CD4-positive, alpha-beta memory T cell (primary cell): ENCODE measurements at places on chromosomes 16 and 17.

- no peak for DNase-seq
Observed at GRCh38 chr16:3792472-3793012, 75.2 kb upstream of the TRAP1 start.

GRCh38 chr16:83470416-83470815 is 337.4 kb upstream of the HSBP1 start:
- no peak for DNase-seq

DNA sequence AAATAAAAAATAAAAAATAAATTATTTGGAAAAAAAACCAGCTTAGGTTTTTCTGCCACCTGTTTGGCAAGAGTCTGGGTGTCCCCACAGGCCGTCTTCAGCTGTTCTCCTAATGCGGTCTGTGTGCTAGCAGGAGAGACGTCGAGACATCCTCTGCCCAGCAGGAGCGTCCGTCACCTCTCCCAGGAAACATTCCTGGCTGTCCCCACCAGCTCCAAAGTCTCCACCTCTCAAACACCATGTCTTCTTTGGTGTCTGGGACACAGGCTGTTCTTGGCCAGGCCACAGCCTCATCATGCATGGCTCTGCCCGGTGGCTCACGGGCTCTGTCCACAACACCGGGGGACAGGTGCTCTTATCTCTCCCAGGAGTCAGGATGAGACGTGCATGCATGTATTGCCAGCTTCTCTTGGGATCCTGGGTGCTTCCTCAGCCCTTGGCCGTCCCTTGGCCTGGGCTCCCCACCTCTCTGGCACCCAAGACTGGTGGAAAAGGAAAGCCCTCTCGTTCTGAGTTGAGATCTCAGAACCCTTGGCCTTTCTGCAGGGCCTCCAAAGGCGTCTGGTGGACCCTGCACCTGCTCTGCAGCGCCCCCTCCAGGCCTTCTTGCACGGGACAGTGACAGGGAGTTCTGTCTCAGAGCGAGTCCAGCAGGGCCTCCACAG is 84.9 kb upstream of the CBX4 start:
- peak; percentile 16 for DNase-seq

GRCh38 chr17:58476812-58477211 is 11.4 kb downstream of the HSF5 start:
- no peak for DNase-seq

DNA sequence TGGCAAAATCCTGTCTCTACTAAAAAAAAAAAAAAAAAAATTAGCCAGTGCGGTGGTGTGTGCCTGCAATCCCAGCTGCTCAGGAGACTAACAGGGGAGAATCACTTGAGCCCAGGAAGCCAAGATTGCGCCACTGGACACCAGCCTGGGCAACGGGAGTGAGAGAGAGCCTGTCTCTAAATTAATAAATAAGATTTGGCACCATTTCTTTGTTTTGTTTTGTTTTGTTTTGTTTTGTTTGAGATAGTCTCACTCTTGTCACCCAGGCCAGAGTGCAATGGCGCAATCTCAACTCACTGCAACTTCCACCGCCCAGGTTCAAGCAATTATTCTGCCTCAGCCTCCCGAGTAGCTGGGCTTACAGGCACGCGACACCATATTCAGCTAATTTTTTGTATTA is 9.4 kb upstream of the GAST start:
- DNase-seq, result no peak

- no peak for DNase-seq
Observed at GRCh38 chr17:29444589-29444988, 54.4 kb downstream of the TAOK1 start.

GRCh38 chr16:68767581-68767980 is 30.5 kb downstream of the CDH1 start:
- DNase-seq, result no peak

GRCh38 chr17:69060822-69061221 is at the start of gene ABCA9:
ABCA9 (minus strand) TSS chr17:69060927; CDS start chr17:69051126, 9,801 bp downstream.
- no peak for DNase-seq

GRCh38 chr16:21608639-21609328 is 9.4 kb downstream of the METTL9 start:
- no peak for DNase-seq

- DNase-seq, result no peak
Observed at GRCh38 chr17:58531122-58531521, 16.7 kb upstream of the MTMR4 start.

DNA sequence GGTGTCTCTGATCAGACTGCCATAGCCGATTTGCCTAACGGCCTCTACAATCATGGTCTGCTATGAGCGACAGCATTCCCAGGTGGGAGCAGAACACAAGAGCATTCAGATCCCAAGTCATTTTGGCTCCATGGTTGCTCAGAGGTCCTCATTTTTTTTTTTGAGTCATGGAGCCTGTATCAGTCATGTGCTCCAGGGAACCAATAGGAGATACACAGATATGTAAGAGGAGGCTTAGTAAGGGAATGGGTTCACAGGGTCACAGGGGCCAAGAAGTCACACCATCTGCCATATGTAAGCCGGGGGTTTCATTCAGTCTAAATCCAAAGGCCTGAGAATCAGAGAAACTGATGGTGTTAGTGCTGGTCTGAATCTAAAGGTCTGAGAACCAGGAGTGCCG is 36.8 kb downstream of the CPPED1 start:
- DNase-seq, result no peak

GRCh38 chr16:51949282-51949681 is 597.7 kb downstream of the TOX3 start:
- DNase-seq, result no peak

DNA sequence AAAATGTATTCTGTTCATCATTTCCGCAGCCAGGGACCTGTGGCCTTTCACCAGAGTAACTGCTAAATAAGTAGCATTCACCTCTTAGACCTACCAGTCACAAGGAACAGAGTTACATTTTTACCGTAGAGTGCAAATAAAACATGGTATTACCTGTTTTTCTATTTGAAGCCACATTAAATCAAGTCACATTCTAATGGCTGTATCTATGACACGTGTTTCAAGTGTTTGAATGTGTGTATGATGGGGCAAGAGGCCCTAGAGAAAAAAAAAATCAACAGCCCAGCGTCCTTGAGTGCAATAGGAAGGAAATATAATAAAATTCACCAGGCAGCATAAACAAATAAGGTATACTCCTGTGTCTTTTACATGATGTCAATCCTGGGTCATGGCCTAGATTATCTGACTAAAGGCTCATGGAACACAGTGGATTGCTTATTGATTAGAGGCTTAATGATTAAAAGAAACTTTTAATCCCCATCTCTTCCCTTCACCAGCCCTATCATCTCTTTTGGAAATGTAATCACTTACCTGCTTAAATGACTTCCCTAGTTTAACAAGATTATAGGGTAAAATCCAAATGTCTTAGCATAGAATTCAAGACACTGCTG is 168.7 kb upstream of the CDH5 start:
- no peak for DNase-seq

- peak; percentile 61 for DNase-seq
Observed at GRCh38 chr17:76382803-76383545, 1.4 kb upstream of the SPHK1 start.

DNA sequence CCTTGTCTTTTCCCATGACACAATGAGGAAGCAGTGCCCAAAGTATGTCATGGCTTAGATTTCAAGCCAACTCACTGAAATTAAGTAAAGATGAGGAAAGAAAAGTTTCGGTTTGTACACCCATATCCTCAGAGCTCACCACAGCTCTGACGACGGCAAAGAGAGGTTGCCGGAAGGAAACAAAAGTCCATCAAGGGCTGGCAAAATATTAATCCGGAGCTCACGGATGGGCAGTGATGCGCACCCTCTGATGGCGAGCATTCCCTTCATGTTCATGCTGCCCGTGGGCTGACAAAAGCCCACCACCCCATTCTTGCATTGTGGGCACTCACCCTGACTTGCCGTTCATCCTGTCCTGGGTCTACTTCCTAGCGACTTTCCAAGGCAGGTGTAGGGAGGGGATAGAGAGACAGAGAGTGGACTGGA is 103.1 kb downstream of the SOX9 start:
- DNase-seq, result no peak

DNA sequence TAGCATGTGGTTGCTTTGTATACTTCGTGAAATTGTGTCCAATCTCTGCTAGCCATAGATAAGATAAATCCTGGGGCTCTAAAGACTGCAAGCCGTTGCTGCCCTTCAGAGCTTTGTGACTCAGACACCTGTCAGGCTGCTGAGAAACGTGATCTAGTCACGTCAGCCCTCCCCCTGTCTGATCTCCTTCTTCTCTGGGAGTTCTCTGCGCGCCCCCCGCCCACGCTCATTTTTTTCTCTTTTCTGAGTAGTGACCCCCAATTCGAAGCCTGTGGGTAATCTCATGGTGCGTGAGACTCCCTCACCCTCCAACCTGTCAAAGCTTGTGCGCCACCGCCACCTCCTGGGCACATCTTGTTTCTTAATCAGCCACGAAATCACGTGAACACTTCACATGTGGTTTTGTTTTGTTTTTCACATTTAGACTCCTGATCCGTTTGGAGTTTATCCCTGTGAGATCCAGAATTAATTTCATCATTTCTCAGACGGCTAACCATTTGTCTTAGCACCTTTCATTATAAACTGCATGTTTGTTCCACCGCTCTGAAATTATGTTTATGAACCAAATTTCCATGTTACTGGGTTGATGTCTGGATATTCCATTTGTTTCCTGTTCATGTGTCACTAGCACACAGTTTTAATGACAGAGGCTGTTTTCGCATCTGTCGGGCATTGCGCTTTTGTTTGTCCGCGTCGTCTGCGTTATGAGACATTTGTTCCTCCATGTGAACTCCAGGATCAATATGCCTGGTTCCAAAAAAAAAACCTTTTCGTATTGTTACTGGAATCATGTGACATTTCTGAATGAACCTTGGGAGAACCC is 977 bp upstream of the ZNF778 start:
- DNase-seq, result peak; percentile 82

GRCh38 chr16:6195966-6196365 is 1098.4 kb upstream of the EEF2KMT start:
- no peak for DNase-seq

DNA sequence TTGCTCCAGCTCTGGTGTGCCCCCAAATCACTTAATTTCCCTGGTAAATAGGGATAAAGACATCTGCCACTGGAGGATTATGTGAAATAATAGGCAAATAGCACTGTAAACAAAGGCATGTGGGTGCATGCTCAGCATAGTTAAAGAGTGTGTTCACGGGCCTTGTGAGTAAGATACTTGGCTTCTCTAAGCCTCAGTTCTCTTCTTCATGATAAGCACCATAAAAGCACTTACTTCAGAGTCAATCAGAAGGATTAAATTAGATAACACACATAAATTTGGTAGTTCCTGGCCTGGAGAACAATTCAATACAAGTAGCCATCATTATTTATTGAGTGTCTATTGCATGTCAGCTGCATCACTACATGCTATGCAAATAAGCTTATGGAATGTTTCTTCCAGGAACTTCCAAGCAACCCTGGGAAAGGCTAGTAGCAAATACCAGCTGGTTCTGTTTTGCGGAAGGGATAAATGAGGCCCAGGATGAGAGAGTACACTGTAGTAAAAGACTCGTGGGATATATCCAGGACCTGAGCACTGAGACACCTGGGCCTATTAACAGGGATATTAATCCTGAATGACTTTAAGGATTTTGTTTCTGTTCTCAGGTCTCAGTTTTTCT is 14.5 kb downstream of the CCL11 start:
- DNase-seq, result no peak

GRCh38 chr16:89565256-89565505 is 4.7 kb downstream of the RPL13 start:
- no peak for DNase-seq

- no peak for DNase-seq
Observed at GRCh38 chr16:51133688-51134087, 17.4 kb downstream of the SALL1 start.

DNA sequence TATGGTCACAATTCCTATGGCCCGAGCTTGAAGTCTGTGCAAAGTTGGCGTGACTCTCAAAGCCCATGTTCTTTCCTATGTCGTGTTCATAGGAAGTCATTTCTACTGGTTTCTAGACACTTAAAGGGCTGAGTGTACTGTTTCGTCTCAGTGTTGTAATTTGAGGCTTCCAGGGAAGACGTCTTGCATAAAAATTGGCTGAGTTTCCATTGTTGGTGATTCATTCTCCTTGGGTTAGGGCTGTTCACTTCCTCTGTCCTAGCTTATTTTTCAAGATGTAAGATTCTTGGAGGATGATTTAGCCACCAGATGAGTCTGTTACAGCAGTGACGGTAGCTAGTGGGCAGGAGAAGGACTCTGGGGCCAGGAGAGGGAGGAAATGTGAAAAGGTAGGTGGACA is 43.1 kb downstream of the PIK3R5 start:
- no peak for DNase-seq

- peak; percentile 18 for DNase-seq
Observed at GRCh38 chr17:30290696-30291542, 825 bp downstream of the BLMH start.

GRCh38 chr17:74351552-74352210 is 10.0 kb downstream of the BTBD17 start:
- DNase-seq, result no peak

DNA sequence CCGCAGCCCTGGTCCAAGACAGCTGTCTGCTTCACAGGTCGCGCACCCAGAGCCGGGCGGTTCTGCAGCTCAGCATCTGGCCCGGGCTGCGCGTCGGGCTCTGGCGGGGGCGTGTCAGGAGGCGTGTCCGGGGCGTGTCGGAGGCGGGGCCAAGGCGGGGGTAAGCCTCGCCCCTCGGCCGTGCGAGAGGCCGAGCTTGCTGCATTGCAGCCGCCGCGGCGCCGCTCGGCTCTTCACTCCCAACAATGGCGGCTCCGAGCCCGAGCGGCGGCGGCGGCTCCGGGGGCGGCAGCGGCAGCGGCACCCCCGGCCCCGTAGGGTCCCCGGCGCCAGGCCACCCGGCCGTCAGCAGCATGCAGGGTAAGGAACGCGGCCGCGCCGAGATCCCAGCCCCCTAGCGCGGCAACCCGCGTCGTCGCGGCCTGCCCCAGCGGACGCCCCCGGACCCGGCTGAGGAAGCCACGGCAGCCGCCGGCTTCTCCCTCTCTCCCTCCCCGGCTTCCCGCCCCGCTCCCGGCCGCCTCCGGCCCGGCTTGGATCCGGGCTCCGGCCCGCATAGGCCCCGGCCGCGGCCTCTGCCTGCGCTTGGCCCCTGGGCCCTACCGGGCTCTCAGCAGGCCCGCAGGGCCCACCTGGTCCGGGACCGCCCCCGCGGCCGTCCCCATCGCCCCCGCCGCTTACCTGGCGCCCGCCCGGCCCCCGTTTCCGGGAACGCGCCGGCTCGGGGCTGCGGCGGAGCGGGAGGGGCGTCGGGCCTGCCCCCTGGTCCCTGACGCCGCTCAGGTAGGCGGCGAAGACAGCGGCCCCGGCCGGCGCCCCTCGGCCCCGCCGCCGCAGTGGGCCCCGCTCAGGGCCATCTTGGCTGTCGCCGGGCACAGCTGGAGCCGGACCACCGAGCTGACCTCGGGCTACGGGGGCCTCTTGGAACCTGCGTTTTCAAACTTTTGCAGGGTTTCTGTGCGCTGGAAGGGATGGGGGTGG is at the start of gene MAP2K4:
Gene MAP2K4 (plus strand): TSS at position 236 of the 981 bp plus-strand sequence. CDS start 10 bp downstream, at position 246.
- peak; percentile 97 for DNase-seq

DNA sequence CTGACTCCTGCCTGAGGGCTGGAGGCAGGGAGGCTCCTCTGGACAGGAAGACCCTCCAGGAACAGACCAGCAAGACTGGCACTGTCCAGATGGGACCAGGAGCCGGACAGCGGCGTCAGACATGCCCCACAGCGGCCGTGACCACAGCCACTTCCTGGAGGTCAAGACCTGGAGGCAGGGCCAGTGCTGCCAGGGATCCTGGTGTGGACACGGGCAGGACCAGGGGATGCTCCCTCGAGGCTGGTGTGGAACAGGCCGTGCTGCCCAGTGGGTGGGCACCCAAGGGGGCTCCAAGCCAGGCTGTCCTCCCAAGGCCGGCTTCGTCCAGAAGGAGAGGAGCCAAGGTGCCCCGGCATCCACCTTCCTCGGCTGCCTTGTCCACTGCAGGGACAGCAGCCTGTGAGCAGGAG is 4.5 kb upstream of the CCDC57 start:
- DNase-seq, result no peak
